Fibroblast of the aortic adventitia (primary cell): ENCODE measurements at places on chromosomes 1 and 21.

DNA sequence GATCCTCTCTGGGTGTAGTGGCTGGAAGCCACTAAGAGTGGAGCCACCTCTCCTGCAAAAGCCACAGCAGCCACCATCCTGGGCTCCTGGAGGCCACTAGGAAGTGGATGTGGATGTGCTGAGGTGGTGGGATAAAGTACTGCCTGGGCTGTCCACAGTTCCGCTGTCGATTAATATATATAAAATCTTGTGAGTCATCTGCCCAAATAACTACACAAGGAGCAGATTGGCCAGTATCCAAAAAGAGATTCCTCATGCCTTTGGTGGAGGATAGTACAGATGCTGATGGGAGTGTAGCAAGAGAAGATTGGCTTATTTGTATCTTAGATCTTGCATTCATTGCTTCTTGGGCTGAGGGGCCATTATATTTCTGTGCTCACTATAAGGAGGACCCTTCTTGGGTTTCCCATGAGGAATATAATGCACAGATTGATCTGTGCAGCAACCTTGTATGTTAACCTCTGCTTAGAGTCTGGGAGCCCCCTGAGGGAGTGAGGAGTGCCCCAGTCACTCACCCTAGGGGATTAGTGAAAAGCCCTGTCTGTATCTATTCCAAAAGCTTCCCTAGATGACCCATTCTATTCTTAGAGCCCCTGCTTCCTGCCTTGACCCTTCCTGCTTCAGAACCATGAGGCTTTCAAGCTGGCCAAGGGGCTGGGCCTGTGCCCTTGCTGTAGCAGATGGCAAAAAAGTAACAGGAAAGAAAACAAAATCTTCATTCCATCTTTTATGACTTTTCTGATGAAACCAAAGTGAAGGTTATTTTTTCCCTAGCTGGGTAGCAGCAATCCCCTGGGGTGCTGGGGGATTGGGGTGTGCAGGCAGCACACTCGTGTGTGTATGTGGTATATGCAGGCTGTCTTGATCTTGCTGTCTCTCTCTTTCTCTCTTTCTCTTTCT is 31.7 kb downstream of the RCSD1 start:
- DNase-seq: peak; percentile 89

DNA sequence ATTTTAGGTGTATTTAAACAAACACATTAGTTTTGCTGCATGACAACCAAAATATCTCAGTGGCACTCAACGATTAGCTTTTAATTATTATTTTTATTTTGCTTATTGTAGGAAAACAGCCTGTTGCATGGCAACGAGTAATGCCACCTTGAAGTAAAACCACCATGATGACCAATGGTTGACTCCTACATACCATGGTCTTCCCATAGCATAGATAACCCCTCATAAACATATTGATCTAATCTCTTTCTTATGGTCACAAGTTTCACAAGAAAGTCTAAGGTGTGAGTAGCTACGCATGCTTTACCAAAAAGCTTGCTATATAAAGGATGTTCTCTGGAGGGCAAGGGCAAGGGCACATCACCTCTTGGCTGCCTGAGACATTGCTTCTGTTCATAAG is 61.5 kb upstream of the PTBP2 start:
- no peak for DNase-seq

DNA sequence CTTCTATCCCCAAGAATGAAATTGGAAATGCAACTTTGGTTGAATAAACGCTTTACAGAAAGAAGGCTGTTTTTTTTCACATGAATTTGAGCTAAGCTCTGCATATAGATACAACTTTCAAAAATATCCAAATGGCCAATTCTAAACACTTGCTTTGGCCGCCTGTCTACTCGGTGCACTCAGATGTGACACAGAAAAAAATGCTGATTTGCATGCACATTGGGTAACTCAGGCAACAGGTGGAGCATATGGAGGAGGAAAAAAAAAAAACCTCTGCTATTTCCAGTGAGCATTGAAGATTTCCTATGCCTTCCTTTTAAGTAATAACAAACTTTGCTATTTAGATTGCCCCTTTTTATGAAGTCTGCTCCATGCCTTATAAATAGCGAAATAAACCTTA is 262.5 kb downstream of the GRIK1 start:
- no peak for DNase-seq

DNA sequence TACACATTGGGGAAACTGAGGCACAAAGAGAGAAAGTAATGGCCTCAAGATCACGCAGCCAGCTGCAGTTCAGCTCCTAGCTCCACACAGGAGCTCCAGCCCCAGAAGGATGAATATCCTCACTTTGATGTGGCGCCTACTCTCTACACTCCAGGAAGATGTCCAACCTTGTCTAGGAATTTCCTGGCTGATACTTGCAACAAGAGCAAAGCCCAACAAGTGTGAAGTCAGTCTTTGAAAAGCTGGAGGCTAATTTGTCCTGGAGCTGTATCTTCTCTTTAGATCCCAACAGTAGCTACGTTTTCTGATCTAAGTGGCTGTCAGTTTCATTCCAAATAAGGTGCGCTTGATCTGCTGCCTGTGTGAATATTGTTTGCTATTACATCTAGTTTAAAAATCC is 344.9 kb downstream of the PTPRU start:
- DNase-seq: peak; percentile 3

GRCh38 chr1:94012708-94013366 is 103.6 kb upstream of the GCLM start:
- peak; percentile 27 for DNase-seq

DNA sequence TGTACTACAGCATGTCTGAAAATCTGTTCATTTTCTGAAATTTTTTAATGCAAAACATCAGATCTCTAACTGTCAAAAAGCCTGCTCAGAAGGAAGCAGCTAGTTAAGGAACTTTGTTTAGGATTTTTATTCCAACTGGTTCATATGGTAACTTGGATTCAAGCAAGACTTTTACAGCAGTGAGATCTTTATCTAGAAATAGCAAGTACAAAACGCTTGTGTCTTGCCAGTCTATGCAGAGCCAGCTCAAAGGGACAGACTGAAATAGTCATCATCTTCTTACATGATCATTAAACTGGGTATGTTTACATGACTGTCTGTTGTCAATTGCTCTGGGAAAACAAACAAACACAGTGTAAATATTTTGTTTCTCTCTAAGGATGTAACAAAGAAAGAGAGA is 37.6 kb downstream of the DDAH1 start:
- DNase-seq: peak; percentile 21

DNA sequence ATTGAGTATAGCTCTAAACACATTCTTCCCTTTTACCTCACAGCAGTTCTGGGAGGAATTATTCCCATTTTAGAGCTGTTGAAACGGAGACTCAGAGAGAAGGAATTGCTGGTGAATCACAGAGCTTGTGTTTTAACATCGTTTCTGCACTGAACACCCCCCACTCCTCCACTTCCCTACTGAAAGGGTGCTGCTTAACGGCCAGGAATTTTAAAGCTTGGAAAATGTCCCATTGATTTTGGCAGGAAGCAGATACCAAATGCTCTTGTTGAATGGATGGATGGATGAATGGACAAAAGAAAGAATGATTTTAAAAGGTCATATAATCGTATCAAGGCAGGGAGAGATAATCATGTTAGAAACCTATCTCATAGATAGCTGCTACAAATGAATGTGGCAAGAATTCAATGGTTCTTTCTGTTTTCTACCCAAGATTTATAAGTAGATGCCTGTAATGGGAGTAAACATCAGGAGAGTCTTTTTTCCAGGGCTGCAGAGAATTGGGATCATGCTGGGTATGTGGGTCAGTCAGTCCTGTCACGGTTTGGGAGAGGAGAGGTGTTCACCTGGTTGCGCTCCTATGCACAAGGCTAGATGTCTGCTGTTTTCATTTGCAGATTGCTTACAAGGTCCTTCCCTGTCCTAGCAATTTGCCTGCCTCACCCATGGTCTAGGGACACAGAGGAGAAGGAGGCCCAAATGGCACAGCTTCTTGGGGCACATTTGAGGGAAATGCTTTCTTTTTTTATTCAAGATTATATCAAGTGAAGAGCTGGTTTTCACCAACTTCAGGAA is 19.0 kb downstream of the FAM163A start:
- peak; percentile 14 for DNase-seq

- DNase-seq: no peak
Observed at GRCh38 chr1:2911421-2912178, 109.7 kb upstream of the ACTRT2 start.

DNA sequence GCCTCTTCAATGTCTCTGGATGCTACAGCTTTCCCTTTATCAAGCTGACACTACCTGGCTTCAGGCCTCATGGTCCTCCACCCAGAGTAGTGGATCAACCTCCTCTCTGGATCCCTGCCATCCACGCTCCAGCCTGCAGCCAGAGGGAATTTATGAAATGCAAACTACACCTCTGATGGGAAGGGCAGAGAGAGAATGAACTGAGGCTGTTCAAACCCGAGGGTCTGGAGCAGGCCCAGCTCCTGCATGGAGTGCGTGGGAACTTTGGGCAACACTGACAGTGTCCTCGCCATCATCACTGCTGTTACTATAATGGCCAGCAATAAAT is 157.8 kb downstream of the TRABD2B start:
- no peak for DNase-seq

- no peak for DNase-seq
Observed at GRCh38 chr1:205798577-205798976, 14.4 kb downstream of the SLC41A1 start.

- peak; percentile 81 for DNase-seq
Observed at GRCh38 chr1:98674075-98674781, 12.7 kb downstream of the SNX7 start.

DNA sequence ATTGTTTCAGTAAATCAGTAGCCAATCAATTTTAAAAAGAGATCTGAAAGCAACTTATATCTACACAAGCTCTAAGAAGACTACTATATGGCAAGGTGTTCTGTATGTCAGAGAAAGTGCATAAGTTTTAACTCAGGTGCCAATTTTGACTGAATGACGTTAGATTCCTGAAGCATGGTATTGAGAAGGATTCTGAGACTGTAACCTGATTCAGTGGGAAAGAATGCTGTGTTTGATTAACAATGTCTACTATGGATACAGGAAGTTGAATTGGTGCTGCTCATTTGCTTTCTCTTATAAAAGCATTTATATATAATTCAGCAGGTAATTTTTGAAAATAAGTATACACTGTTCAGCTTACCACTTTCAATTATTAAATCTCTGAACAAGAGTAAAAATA is 156.3 kb downstream of the PAPPA2 start:
- DNase-seq: no peak

DNA sequence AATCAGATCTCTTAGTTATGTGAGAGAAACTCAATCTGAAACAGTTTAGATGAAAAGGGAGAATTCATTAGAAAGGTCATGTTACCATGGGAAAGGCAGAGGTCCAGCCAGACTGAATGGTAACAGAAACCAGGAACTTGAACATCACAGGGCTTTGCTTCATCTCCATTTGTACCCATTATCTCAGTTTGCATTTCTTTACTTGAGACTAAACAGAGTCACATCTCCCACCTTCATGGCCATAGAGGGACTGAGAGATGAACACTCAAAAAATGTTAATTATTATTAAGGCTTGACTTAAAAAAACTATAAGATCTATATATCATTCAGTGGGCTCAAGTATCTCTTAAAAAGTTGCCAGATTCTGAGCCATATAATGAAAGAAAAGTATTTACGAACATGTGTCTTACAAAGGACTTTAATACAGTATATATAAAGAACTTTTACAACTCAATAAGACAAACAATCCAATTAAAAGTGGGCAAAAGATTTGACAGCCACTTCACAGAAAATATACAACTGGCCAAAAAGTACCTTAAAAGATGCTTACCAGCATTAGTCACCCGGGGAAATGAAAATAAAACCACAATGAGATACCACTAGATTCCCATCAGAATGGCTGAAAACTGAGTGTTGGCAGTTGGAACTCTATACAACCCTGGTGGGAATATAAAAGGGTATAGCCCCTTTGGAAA is 13.2 kb downstream of the KYAT3 start:
- peak; percentile 37 for DNase-seq

GRCh38 chr1:43451701-43452532 is 1.8 kb downstream of the HYI start:
- no peak for DNase-seq

DNA sequence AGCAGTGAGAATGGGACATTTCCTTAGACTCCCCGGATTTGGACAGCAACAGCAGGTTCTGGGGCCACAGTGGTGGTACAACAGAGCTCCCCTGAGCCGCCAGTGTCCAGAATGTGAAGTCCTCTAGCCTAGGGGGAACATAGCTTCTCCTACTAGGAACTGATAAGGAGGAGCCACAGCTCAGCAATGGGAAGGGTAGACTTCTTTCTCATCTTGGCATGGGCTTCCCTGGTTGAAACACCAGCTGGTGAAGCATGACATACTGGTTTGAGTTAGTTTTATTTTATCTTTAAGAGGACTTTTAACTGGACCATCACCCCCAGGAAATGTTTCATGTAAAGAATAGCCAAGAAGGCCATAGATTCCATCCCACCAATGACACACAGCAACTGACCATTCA is 68.4 kb downstream of the KCNJ15 start:
- no peak for DNase-seq

GRCh38 chr1:96880626-96881025 is 159.0 kb downstream of the PTBP2 start:
- DNase-seq: peak; percentile 28

- DNase-seq: no peak
Observed at GRCh38 chr1:179757933-179758332, 14.8 kb downstream of the FAM163A start.

- DNase-seq: peak; percentile 68
Observed at GRCh38 chr1:13792419-13792818, 92.4 kb downstream of the PRDM2 start.

DNA sequence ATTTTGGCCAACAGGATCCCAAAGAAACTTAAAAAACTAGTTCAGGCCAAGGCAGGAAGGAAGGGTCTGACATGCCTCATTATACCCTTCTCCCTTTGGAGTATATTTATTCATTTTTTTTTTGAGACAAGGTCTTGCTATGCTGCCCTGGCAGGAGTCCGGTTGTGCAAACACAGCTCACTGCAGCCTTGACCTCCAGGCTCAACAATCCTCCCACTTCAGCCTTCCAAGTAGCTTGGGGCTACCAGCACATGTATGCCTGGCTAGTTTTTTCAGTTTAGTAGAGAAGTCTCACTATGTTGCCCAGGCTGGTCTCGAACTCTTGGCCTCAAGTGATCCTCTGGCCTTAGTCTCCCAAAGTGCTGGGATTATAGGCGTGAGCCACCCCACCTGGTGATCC is 5.2 kb downstream of the YARS1 start:
- DNase-seq: no peak

DNA sequence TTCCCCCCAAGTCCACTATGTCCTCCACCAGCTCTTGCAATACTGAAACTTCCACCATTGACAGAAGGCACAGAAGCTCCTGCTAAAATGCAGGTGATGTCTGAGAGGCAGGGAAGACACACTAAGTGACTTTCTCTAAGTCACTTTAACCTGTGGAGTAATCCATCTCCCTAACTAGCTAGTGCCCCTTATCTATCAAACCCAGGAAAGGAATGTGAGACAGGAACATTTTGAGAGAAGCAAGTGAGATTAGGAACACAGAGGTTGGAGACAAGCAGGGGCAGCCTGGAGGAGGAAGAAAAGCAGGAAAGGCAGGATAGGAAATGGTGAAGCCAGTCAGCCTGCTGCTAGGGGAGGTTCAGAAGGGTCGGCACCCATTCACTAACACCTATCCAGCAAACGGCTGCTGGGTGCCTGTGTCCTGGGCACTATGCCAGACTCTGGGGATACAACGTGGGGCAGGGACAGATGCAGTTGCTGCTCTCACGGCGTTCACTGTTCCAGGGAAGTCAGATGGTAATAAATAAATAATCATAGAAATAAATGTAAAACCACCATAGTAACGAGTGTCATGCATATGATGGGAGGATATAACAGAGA is 7.0 kb downstream of the GPA33 start:
- DNase-seq: no peak
